ENCODE measurements at places on chromosomes 7 and 10.

DNA sequence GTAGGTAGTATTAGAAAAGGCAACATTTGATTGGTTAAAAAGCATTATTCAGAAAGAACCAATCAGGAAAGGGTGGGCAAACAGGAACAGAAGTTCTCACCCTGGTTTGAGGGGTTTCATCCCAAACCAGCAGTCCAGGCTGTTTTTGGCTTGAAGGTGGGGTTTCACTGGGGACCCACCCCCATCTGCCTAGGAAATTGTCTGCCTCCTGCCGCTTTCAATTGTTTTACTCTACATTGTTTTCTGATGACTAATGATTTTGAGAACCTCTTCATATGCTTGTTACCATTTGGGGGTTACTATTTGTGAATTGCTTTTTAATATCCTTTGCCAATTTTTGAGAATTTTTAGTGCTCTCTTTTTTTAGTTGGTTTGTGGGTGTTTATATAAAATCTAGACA lies 3.3 kb upstream of the PCBD1 start:
- no peak for DNase-seq

- no peak for DNase-seq
These were observed 117.2 kb downstream of the PIP4K2A start for GRCh38 chr10:22597138-22597537.

- DNase-seq = no peak
These were observed 39.5 kb upstream of the INSIG1 start for GRCh38 chr7:155258226-155258560.

GRCh38 chr7:76392531-76393115 lies 16.9 kb downstream of the SSC4D start:
- no peak for DNase-seq
